ENCODE measurements at places on chromosomes 13 and 19.
A peak's percentile ranks its signal among the peaks of the same experiment; 100 is the strongest.

- DNase-seq: no peak
Measured at GRCh38 chr13:98423417-98423816, 153.5 kb downstream of the STK24 start.

DNA sequence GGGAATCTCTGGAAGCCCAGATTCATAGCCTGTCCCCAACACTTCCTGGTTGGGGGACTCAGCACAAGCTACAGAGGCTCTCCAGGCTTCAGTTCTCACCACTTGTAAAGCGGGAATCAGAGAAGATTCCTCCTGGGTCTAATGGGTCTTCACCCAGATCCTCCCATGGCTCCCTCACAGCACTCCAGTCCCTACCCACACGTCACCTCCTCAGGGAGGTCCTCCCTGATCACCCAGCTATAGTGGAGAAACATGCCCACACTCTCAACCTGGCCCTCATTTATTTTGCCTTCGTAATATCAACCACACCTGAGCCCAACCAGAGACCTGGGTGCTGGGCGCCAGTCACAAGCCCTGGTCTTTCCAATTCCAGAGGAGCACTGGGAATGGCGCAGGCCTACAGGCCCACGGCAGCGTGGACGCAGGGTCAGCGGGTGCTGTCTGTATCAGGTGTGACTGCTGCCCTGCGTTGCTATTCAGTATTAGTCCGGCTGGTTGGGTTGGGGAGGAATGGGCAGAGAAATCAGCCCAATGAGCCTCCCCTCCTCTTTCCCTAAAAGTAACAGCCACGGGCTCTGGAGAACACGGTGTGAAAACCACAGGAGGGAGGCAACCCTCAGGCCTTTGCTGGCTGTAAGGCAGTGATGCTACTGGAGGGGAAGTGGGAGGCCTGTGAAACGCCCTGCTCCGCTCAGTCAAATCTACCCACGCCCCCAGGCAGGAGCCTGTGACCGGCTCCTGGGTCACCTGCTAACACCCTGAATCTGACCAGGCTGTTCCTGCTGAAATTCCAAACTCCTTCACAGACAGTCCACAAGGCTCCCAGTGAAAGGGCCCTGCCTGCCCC is 5.2 kb downstream of the AKT2 start:
- no peak for DNase-seq

DNA sequence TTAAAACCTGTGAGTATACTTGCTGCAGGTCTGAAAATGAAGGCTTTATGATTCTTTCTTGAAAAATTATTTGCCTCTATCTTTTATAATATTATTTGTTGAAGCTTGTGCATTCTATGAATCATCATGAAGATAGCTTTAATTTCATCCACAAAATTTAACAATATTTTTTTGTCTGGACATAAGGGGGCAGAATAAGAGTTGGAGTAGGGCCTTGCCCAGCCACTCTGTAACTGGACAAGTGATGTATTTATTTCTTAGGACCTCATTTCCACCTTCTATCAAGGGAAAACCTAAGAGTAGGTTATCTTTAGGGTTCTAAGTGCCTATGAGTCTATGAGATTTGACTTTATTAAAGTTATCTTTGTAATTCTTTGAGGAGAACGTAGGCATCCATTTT is 49.9 kb downstream of the N4BP2L1 start:
- no peak for DNase-seq

DNA sequence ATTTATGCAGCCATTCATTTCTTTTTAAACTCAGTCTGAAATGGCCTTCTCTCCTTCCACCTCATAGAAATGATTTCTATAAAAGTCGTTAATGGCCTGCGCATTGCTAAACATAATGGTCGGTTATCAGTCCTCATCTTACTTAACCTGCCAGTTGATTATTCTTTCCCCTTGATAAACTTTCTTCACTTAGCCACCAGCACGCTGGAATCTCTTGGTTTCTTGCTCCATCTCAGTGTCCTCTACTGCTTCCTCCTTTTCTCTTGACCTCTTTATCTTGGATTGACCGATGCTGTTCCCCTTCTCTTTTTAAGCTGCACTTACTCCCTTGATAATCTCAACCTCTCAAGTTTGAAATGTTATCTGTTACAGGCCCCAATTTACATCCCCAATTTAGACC is 12.2 kb upstream of the CLC start:
- DNase-seq: no peak

DNA sequence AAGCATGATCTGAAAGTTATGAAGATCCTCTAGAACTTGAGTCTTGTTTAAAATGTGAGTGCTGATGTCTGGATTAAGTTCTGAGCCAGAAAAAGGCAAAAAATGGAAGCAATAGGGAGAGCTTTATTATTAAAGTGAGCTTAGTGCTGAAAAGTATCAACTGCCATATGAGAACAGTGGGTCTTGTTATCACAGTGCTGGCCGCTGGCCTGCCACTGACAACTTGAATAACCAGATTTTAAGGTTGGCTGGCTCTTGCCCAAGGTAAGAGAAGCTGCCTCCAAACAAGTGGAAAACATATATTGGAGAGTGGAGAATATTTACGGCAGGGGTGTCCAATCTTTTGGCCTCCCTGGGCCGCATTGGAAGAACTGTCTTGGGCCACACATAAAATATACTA is 33.9 kb downstream of the NUFIP1 start:
- no peak for DNase-seq

- no peak for DNase-seq
Measured at GRCh38 chr13:33446821-33447725, 161.5 kb upstream of the STARD13 start.

DNA sequence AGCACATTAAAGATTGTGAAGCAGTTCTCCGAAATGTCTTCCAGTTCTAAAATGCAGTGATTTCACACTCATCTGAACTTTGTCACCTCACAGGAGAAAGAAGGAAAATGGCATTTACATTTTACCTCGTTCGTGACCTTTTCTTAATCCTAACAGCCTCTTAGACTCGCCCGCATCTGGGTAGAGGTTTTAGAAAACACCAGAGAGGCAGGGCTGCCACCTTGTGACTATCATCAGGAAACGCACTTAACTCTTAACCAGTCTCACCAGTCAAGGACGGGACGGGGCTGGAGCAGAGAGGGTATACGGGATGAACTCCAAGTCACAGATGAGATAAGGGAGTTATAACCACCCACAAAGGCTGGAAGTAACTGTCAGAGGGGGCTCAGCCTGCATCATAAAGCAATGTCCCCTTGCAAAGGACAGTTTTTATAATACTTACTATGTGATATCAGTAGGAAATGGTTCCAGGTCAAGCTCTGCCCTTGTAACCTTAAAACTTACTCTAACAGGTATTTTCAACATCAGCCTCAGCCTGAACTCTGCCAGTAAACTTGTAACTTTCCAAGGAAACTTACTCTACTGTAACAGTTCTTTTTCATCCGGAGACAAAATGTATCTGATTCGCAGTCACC is 8.6 kb upstream of the CEACAM6 start:
- peak; percentile 88 for DNase-seq
